ENCODE measurements at places on chromosomes 1 and 21.
A peak's percentile ranks its signal among the peaks of the same experiment; 100 is the strongest.

GRCh38 chr1:27141266-27142003, 13.5 kb downstream of the SLC9A1 start:
- DNase-seq = no peak

DNA sequence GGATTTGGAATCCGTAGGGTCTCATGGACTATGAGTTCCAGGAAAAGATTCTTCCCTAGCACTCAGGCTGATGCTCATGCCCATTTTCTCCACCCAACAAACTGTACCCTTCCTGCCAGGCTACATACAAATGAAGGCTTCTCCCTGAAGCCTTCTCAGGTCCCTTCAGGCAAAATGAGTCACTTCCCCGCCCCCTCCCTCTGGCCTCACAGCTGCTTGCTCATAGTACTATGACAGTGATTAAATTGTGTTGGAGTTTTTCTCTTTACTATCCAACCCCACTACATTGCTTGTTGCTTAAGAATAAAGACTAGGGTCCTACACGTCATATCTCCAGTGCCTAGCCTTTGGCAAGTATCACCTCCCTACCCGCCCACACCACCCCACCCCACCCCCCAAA, 207.6 kb upstream of the NFIA start:
- no peak for DNase-seq

DNA sequence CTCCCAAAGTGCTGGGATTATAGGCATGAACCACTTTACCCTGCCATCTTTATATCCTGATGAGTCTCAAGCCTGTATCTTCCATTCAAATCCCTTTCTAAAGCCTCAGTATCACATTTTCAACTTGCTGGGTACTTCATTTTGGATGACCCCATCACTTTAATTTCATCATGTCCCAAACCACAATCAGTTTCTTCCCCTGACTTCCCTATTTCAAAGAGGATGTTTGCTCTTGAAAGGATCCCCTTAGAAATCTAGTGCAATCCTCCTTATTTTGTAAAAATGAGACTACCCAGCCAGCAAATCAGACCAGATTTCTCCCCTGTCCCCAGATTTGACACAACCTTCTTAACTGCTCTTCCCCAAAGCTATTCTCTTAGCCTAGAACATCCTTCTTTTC, 7.0 kb upstream of the TRIT1 start:
- no peak for DNase-seq

- no peak for DNase-seq
Observed at GRCh38 chr1:47030170-47030805, 6.8 kb downstream of the CYP4X1 start.

DNA sequence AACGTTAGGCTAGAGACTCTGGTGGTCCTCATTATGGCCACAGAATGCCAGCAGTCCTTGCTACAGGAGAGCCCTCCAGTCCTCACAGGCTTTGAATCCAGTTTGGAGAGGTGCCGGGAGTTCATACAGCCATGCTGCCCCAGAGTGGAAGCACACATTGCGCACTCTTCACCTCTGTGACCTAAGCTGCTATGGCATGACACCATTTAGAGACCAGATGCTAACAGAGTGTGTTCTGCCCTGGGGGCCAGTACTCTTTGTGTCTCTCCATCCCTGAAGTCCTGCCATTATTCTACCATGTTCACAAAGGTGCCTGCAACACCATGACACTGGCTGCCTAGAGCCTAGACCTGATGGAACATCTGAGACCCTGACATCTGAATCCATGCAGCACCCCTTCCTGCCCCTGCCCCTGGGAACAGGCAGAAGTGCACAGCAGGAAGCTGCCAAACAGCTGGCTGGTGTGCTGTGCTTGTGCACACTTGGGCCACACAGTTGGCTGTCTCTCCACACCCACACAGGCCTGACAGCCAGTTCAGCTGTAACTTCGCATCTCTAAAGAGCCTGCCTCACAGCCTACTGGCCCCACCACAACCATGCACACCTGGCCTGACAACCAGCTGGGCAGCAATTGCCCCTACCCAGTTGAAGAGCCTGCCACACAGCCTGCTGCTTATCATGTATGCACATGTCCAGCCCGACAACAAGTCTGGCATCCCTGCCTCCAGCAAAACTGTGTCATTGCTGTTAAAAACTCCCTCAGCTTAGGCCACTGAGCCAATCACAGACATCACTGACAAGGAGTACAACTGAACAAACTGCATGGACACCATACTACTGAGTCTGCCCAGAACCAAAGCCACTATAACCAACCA, 49.1 kb downstream of the MCOLN2 start:
- DNase-seq = no peak

- no peak for DNase-seq
Observed at GRCh38 chr1:234835239-234835638, 225.3 kb upstream of the IRF2BP2 start.

GRCh38 chr1:56249234-56249633, 330.1 kb downstream of the PLPP3 start:
- no peak for DNase-seq

- DNase-seq = no peak
Observed at GRCh38 chr1:94514095-94514727, 27.3 kb downstream of the F3 start.

- DNase-seq = no peak
Observed at GRCh38 chr1:235648407-235648907, 1.1 kb downstream of the GNG4 start.

GRCh38 chr1:147079400-147080005, 92.8 kb downstream of the PRKAB2 start:
- no peak for DNase-seq

DNA sequence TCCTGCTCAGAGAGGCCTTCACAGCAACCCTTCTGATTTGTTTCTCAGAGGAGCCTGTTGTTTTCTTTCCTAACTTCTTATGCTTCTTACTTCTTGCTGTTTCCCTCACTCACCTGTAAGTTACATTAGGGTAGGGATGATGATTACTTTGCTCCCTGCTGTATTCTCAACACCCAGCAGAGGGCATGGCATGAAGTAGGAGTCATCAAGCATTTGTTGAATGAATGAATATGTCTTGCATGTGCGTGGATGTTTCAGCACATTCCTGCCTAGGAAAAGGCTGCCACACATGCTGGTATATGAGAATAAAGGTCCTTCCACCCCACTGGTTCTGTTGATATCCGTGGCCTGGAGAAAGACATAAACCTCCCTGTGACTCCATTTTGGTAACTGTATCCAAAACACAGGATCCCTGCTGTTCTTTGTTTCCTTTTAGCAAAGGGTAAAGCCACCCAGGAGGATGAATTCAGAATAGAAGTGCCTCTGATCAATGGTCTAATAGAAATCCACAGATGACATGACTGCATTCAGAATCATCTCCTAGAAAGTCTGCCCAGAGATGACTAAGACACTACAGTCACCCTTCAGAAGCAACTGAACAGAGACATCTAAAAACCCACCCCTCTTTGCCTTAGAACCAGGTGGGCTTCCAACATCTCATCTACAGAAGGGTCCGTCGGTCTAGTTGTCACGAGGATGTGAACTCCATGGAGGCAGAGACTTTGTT, 168.8 kb downstream of the ZSCAN20 start:
- DNase-seq = no peak

DNA sequence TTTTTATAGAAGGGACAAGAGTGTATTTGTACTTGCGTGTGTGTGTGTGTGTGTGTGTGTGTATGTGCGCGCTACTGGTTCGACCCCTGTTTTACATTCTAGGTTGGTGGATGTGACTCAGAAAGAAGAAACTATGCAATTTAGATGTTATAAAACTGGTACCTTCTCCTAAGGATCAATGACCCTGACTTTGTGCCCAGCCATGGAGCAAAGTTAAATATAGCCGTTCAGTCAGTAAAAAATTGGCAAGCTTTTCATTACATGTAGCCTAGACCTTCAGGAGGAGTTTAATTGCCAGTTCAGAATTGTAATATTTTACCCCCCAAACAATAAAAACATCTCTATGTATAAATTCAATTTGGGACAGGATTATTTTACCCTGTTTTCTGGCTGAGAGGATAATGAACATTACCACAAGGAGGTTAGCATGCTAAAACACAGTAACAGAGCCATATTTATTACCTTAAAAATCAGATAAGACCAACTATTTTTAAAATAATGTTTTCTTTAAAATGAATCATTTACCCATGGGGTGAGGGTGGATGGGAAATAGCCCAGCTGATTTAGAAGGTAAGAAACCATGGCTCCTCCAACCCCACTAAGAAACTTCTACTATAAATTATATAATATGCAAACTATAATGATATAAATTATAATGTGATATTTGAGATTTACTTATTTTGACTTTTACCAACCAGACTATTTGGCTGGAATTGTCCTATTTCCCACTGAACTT, 33.5 kb upstream of the MTR start:
- no peak for DNase-seq

- DNase-seq = no peak
Observed at GRCh38 chr1:56403321-56403720, 176.0 kb downstream of the PLPP3 start.

GRCh38 chr1:160373696-160374095, 6.8 kb downstream of the NHLH1 start:
- no peak for DNase-seq

GRCh38 chr1:160330119-160330518, 12.9 kb downstream of the COPA start:
- no peak for DNase-seq

GRCh38 chr1:51241119-51241518, 5.0 kb downstream of the RNF11 start:
- no peak for DNase-seq

DNA sequence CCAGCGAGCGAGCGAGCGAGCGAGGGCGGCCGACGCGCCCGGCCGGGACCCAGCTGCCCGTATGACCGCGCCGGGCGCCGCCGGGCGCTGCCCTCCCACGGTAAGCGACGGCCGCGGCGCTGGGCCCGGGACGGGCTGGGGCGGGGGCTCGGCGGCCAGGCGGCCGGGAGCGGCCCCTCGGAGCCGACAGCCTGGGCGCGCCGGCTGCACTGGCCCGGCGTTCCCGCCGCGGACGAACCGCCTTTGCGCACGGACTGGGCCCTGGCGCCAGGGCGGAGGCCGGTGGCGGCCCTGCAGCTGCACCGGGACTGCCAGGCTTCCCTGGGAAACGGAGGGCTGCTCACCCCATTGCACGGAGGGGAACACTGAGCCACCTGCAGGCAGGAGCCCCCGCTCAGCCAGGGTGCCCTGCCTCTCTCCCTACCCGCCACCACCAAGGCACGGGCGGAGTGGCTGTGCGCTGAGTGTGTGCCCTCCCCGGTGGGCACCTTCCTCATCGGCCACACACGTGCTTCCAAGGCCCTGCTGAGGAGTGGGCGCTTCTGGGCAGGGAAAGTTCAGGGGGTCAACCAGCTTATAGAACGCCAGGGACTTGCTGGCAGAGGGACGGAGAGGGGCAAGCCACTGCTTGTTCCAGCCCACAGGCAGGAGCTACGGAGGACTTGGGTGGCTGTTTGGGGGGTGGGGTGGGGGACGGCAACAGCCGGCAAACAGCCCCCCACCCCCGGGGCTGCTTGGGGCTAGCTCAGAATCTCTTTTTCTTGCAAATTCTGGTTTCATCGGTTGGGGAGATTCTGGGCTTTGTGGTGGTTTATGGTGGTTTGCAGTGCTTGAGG, 532 bp downstream of the CSF1 start:
- DNase-seq = no peak

GRCh38 chr1:248136811-248137210, 8.1 kb upstream of the OR2M5 start:
- no peak for DNase-seq

GRCh38 chr1:31421371-31422040, 8.5 kb downstream of the SERINC2 start:
- no peak for DNase-seq

- DNase-seq = peak; percentile 75
Observed at GRCh38 chr1:174022080-174022975, at the start of gene RC3H1. Gene RC3H1, minus strand, starts transcription at chr1:174022357. Its CDS starts 29,372 bp downstream, at chr1:173992985.

DNA sequence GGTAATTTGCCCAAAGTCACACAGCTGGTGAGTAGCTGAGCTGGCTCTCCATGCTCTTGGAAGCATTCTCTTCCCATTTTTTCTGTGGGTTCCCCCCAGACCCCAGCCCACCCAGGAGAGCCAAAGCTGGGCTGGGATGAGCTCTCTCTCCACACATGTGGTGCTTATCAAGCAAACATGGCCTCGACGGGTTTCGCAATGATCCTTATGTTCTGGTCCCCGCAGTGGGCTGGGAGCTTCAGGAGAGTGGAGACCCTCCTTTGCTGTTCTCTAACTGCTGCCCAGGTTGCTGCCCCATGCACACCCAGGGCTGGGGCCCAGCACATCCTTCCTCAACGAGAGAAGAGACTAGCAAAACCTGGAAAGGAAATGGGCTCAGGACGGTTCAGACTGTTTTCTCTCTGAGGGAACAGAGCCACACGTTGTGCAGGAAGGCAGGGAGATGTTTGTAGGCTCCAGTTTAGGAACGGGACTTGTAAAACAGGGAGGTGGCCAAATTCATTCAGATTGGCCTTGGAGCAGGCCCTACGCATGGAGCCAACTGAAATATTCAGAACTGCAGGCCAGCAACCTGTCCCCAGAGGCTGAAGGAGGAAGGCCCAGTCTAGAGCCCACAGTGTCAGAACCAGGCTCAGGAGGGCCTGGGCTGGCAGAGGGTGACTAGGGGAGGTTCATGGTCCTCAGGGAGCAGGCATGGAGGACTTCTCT, 27.2 kb upstream of the CSF1 start:
- DNase-seq = no peak

GRCh38 chr1:114062477-114063099, 83.3 kb downstream of the OLFML3 start:
- DNase-seq = no peak

GRCh38 chr1:64539781-64540218, 69.9 kb downstream of the CACHD1 start:
- no peak for DNase-seq

GRCh38 chr1:233639611-233640010, 25.7 kb downstream of the KCNK1 start:
- DNase-seq = no peak

GRCh38 chr1:101732261-101732660, 264.5 kb downstream of the OLFM3 start:
- DNase-seq = no peak

DNA sequence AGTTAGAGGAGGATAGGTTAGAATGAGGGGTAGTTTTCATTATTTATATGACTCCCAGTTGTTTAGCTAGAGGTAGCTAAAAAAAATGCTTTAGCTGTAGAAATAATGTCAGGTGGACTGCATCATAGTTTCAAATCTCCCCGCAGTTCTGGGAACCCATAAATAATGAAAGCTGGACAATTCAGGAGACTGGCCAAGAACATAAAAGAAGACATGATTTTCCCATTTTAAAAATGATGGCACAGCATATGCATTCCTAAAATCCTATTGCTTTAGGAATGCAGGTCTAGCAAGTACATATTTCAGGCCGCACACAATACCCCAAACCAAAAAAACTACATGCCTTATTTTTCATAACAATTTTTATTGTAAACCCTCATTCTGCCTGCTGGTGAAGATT, 143.3 kb downstream of the CTH start:
- no peak for DNase-seq

GRCh38 chr21:38054334-38054733, 138.1 kb upstream of the KCNJ6 start:
- DNase-seq = no peak
